ENCODE measurements at places on chromosomes 16 and 17. TPM values are rescaled to one million over a fixed set of nuclear protein-coding genes. Genes with fewer than 3 reads are reported as not detected.
A peak's percentile ranks its signal among the peaks of the same experiment; 100 is the strongest.

DNA sequence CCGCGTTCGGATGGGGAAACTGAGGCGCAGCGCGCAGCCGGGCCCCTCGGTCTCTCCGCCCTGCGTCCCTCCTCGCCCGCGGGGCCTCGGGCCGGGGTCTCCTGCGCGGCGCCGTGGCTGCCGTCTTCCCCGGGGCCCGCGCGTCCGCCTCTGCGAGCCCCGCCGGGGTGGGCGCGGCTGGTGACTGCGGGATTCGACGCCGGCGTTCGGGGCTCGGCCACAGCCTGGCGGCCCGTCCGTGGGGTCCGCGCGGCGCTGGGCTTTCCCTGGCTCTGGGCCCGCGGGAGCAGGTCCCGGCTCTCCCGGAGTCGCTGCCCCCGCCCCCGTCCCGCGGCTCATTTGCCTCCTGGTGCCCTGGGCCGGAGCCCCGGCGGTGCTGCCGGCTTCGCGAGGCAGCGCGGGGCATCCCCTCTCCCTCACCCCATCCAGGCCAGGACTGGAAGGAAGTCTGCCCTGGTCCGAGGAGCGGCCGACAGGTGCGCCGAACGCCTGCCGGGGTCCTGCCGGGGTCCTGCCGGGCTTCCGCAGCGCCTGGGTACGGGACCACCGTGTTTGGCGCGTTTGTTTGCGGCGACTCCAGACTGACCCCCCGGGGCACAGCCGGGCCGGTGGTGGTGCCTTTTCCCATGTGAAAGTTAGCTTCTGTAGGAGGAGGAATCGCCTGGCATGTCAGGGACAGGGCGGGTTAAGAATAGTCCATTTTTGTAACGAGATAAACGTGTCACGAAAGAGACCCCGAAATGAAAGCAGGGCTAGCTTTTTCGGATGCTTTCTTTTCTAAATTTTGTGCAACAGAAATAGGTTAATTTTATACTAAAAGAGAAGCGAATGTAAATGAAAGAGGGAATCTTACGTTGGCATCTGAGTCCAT is 671 bp downstream of the CHMP6 start:
- H3K27me3 ChIP-seq: peaks cover 2% of the 10 kb centered on the region
- peaks cover 19% of the 10 kb centered on the region for H3K4me1 ChIP-seq
- DNase-seq: no peak
- no peaks in the 10 kb centered on the region for H3K36me3 ChIP-seq
- H3K27ac ChIP-seq: peak overlapping the region; percentile 26

GRCh38 chr17:75783069-75783783 is 1.4 kb upstream of the UNK start:
- H3K36me3 ChIP-seq: peaks cover 28% of the 10 kb centered on the region
- H3K27me3 ChIP-seq: peaks cover 10% of the 10 kb centered on the region
- peaks cover 45% of the 10 kb centered on the region for H3K4me1 ChIP-seq

- H3K27ac ChIP-seq: no peak overlapping the region
- peaks cover 2% of the 10 kb centered on the region for H3K27me3 ChIP-seq
- H3K36me3 ChIP-seq: no peaks in the 10 kb centered on the region
- H3K4me3 ChIP-seq: no peak overlapping the region
- no peak for DNase-seq
These were observed 52.2 kb downstream of the BAHCC1 start for GRCh38 chr17:81447331-81447933.

DNA sequence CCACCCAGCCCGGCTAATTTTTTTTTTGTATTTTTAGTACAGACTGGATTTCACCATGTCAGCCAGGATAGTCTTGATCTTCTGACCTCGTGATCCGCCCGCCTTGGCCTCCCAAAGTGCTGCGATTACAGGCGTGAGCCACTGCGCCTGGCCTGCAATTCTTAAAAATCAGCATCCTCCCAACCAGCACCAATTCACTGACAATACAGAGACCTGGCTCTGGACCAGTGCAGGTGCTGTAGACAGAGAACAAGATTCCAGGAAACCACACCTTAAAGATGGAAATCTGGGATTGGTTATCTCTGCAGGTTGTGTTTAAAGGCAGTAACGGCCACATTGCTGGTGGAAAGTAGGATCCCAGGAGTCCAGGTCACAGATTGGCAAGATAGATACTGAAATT is 33.6 kb downstream of the TBC1D3B start:
- no peak for DNase-seq
- H3K4me3 ChIP-seq: no peak overlapping the region
- H3K36me3 ChIP-seq: no peaks in the 10 kb centered on the region
- no peaks in the 10 kb centered on the region for H3K4me1 ChIP-seq
- H3K27ac ChIP-seq: no peak overlapping the region
- H3K27me3 ChIP-seq: peaks cover 1% of the 10 kb centered on the region

- peaks cover 38% of the 10 kb centered on the region for H3K4me1 ChIP-seq
- no peak overlapping the region for H3K4me3 ChIP-seq
- no peak for DNase-seq
- peaks cover 19% of the 10 kb centered on the region for H3K36me3 ChIP-seq
These were observed 56.9 kb downstream of the CYB5D2 start for GRCh38 chr17:4199818-4200402.

DNA sequence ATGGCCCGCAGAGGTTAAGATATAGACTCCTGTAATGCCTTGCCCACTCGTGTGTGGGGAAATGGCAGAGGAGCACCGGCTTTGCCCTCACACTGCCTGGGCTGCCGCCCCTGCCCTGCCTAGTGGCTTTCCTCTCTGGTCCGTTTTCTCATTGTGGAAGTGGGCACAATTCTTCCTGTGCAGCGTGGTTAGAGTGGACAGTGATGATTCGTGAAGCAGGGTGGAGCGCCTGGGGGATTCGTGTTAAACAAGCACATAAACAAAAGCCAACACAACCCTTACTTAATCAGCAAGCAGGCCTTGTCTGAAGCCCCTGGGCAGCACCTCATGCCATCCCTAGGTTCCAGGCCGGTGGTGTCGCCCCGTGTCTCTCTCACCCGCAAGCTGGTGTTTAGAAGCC is 269.7 kb downstream of the SEC14L1 start:
- no peak for DNase-seq
- H3K27me3 ChIP-seq: peaks cover 18% of the 10 kb centered on the region
- H3K36me3 ChIP-seq: peaks cover 36% of the 10 kb centered on the region
- H3K4me1 ChIP-seq: peaks cover 71% of the 10 kb centered on the region

GRCh38 chr17:1718362-1719165 is 5.9 kb upstream of the WDR81 start:
- H3K36me3 ChIP-seq: peaks cover 10% of the 10 kb centered on the region
- no peak for DNase-seq
- H3K27me3 ChIP-seq: peaks cover 9% of the 10 kb centered on the region
- peak overlapping the region; percentile 94 for H3K4me3 ChIP-seq
- peaks cover 24% of the 10 kb centered on the region for H3K4me1 ChIP-seq

DNA sequence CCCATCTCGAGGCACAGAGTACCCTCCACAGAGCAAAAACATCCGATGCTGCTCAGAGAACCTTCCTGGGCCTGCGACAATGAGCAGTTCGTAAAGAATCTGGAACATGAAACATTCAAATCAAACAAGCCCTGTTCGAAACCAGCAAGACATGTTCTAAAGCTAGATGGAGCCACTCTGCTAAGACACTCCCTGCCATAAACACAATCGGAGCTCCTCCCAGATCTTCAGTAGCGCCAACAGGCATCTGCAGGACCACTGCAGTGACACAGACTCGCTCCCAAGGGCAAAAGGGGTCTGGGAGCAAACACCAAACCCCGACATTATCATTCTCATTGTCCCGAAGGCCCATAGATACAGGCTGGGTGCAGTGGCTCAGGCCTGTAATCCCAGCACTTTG is 108.7 kb downstream of the ZFHX3 start:
- H3K36me3 ChIP-seq: peaks cover 13% of the 10 kb centered on the region
- DNase-seq: peak; percentile 25
- H3K27me3 ChIP-seq: peaks cover 1% of the 10 kb centered on the region
- peak overlapping the region; percentile 90 for H3K27ac ChIP-seq
- H3K4me3 ChIP-seq: peak overlapping the region; percentile 79

GRCh38 chr16:57134982-57135381 is 42.6 kb downstream of the CPNE2 start:
- peaks cover 1% of the 10 kb centered on the region for H3K27me3 ChIP-seq
- H3K4me1 ChIP-seq: peaks cover 8% of the 10 kb centered on the region
- H3K36me3 ChIP-seq: no peaks in the 10 kb centered on the region
- H3K4me3 ChIP-seq: no peak overlapping the region

- no peaks in the 10 kb centered on the region for H3K36me3 ChIP-seq
- no peak overlapping the region for H3K27ac ChIP-seq
- DNase-seq: no peak
- H3K27me3 ChIP-seq: peaks cover 7% of the 10 kb centered on the region
- H3K4me3 ChIP-seq: no peak overlapping the region
These were observed 140.2 kb downstream of the USP31 start for GRCh38 chr16:23009075-23009474.

DNA sequence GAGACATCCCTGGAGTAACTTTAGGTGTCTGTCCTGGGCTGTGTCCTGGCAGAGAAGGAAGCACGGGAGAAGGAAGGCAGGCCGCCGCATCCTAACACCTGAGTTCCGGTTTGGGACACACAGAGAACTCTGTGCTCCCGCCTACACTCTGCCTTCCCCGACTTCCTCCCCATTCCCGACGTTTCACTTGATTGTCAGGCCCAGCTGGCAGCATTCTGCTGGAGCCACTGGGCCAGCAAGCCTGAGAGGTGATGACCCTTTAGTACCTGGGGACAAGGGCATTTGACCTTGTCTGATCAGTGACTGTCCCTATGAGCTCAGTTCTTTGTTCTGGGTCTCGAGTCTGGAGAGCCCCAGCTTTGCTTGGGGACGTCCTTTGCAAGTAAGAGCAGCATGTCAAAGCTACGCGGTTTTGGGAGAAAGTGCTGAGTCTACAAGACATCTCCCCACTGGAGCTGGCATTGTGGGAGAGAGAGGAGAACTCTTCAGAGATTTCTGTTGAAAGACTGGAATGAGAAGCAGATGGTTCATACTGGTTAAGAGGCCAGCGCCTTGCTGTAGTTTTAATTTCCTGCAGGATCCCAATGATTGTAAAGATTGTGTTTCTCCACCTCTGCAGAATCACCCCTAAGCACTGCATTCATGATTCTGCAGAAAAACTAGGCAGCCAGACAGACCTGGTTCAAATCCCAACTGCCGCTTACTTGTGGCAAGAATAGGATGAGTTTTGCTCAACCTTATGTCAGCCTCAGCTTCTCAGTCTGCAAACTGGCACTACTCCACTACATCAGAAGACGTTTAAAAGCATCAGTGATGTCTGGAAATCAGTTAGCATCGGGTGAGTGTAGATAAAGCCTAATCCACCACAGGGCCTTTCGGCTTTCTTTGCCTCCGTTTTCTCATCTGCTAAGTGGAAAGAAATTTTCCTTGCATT is 20.6 kb downstream of the ABAT start:
- no peak for DNase-seq
- H3K27ac ChIP-seq: no peak overlapping the region
- H3K4me3 ChIP-seq: no peak overlapping the region
- H3K4me1 ChIP-seq: no peaks in the 10 kb centered on the region
- H3K27me3 ChIP-seq: peaks cover 30% of the 10 kb centered on the region

DNA sequence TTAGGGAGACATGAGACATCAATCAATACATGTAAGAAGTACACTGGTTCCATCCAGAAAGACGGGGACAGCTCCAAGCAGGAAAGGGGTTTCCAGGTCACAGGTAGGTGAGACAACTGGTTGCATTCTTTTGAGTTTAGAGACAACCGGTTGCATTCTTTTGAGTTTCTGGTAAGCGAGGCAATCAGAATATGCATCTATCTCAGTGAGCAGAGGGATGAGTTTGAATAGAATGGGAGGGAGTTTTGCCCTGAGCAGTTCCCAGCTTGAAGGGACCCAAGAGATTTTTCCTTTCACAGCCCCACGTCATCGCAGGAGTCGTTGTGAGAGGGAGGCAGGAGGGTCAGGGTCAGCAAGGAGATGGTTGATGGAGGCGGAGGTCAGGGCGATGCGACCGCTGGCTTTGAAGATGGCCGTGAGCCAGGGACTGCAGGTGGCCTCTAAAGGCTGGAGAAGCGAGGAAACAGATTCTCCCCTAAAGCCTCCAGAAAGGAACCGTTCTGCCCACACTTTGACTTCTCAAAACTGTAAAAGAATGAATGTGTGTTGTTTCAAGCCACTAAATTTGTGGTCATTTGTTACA is 36.5 kb downstream of the IRF8 start:
- no peak overlapping the region for H3K4me3 ChIP-seq
- no peaks in the 10 kb centered on the region for H3K36me3 ChIP-seq
- no peak for DNase-seq
- no peak overlapping the region for H3K27ac ChIP-seq

- H3K27ac ChIP-seq: peak overlapping the region; percentile 11
- no peaks in the 10 kb centered on the region for H3K36me3 ChIP-seq
- peaks cover 8% of the 10 kb centered on the region for H3K4me1 ChIP-seq
- H3K4me3 ChIP-seq: no peak overlapping the region
These were observed 190.6 kb upstream of the HS3ST3A1 start for GRCh38 chr17:13792314-13792713.

- no peaks in the 10 kb centered on the region for H3K4me1 ChIP-seq
- no peak overlapping the region for H3K27ac ChIP-seq
- H3K4me3 ChIP-seq: no peak overlapping the region
These were observed 26.8 kb upstream of the GLG1 start for GRCh38 chr16:74633686-74634085.

- peaks cover 4% of the 10 kb centered on the region for H3K27me3 ChIP-seq
- no peak for DNase-seq
- no peak overlapping the region for H3K27ac ChIP-seq
- peaks cover 11% of the 10 kb centered on the region for H3K4me1 ChIP-seq
- H3K4me3 ChIP-seq: no peak overlapping the region
- no peaks in the 10 kb centered on the region for H3K36me3 ChIP-seq
These were observed 16.2 kb downstream of the DYNLRB2 start for GRCh38 chr16:80557037-80557436.

DNA sequence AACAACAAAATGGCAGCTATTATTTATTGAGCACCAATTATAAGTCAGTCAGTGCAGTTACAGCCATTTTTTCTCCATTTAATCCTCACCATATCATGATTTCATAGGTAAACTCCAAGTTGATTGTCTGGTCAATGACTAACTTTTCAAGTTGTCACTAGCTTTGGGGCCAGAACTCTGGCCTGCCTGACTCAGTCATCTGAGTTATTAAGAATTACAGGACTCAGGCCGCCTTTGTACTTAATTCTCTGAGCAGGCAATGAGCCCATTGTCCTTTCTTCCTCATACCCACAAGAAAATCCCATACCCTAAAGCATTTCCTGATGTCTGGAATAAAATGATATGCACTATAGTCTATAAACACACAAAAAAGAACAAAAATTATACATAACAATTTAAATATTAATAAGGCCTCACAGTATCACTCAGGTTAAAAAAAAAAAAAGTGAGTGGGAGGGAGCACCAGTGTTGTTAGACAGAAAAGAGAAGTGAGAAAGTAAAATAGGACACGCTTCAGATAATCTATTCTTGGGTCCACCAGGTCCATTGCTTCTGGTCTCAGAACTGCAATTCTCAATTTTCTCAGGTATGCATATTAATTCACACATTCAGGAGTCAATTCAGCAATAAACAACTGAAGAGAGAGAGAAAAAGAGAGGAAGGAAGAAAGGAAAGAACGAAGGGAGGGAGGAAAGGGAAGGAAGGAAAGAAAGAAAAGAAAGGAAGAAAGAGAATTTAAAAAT is 70.2 kb downstream of the SPAG9 start:
- DNase-seq: no peak
- H3K27ac ChIP-seq: no peak overlapping the region

Gene CIBAR2
- total RNA-seq: not detected

Gene OR3A3
- total RNA-seq: not detected

Gene SPNS2
- not detected for total RNA-seq

Gene EXOC7
- total RNA-seq: 141 TPM

Gene NAT9
- total RNA-seq: 59.7 TPM

Gene IL34
- not detected for total RNA-seq

Gene MAP3K14
- total RNA-seq: 6.5 TPM

Gene CDRT15L2
- not detected for total RNA-seq

Gene FGF11
- total RNA-seq: not detected
